Stimulated activated CD4-positive, alpha-beta T cell treated with anti-CD3 and anti-CD28 coated beads, Interleukin-1b, Interleukin-23, amount 100 ng/mL, for 48 hours (primary cell): ENCODE measurements at places on chromosomes 6 and 20.
A peak's percentile ranks its signal among the peaks of the same experiment; 100 is the strongest.

DNA sequence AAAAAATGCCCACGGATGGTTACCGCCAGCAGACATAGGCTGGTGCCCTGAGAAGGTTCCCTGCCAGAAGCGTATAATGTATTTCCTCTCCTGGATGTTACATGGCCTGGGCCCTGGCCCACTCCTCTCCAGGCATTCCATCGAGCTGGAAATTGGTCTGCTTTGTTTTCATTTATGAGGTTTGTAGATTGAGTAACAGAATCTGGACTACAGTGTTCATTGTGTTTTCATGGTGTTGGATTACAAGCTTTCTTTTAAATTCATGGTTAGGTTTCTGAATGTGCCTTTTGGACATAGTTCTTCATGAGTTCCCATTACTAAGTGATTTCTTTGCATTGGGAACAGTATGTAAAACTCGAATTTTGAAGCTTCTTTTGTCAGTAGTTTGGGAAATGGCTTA lies 6.4 kb downstream of the TIAM2 start:
- DNase-seq: no peak

- DNase-seq: no peak
These were observed 779.3 kb upstream of the CITED2 start for GRCh38 chr6:140153703-140154102.

GRCh38 chr6:34705241-34705640 lies 8.7 kb upstream of the ILRUN start:
- no peak for DNase-seq

- DNase-seq: peak; percentile 71
These were observed 824 bp downstream of the MPC1 start for GRCh38 chr6:166381733-166382499.

DNA sequence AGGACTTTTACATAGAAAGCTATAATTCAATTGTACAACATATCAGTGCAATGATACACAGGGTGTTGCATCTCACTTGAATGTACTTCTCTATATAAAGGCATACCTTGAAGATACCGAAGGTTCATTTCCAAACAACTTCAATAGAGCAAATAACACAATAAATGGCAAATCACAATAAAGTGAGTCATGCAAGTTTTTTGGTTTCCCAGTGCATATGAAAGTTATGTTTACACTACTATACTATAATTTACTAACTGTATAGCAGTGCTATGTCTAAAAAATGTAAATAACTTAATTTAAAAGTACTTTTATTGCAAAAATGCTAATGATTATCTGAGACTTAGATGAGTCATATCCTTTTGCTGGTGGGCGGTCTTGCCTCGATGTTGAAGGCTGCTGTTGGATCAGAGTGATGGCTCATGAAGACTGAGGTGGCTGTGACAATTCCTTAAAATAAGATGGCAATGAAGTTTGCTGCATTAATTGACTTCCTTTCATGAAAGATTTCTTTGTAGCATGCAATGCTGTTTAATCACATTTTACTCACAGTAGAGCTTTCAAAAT lies 188.8 kb downstream of the TASP1 start:
- no peak for DNase-seq

GRCh38 chr6:141370438-141370837 lies 762.3 kb upstream of the GJE1 start:
- no peak for DNase-seq

GRCh38 chr6:167113047-167113754 lies 9.7 kb upstream of the CCR6 start:
- DNase-seq: no peak
